BJ (cell line): ENCODE measurements at places on chromosomes 4 and X.

DNA sequence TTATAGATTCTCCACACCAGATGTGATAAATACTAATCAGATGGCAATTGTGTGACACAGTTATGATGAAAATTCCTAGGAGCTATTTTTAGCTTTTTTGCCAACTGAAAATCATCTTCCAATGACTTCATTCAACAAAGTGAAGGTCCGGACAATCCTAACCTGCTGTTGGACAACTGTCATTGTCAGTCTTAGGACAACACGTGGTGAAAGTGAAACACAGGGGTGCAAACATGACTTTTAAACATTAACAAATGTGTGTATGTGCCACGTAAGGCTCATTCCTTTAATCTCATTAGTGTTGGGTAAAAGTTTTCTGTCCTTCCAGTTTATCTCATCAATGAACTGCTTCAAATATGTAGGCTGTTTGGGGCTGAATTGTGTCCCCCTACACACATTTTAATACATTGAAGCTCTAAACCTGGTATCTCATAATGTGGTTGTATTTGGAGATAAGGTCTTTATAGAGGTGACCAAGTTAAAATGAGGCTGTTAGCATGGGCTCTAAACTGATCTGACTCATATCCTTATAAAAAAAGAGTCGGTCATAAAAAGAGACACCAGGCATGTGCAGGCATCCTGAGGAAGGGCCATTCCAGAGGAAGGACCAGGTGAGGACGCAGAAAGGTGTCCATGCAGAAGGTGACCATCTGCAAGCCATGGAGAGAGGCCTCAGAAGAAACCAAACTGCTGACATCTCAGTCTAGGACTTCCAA is 41.2 kb upstream of the SMAD1 start:
- DNase-seq = no peak

- no peak for DNase-seq
Observed at GRCh38 chrX:118688935-118689334, 38.5 kb upstream of the IL13RA1 start.

DNA sequence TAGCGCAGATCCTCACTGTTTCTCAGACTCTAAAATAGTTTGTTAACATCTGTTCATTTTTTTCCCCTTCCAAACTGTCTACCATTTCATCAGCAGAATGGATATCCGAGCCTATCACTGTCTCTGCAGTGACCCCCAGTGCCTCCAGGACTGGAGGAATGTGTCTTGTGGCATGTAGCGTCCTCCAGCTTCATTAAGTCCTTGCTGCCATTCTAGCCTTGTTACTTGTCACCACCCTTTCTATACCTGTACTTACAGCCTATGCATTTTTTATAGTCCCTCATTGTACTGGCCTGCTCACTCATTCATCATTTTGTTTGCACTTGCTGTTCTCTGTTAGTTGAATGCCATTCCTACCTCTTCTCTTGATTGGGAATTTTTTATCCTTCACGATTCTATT is 179.1 kb downstream of the BMPR1B start:
- no peak for DNase-seq

GRCh38 chr4:84338367-84338766 is 160.7 kb downstream of the NKX6-1 start:
- DNase-seq = no peak

- DNase-seq = no peak
Observed at GRCh38 chr4:155071962-155072361, 136.5 kb upstream of the NPY2R start.

DNA sequence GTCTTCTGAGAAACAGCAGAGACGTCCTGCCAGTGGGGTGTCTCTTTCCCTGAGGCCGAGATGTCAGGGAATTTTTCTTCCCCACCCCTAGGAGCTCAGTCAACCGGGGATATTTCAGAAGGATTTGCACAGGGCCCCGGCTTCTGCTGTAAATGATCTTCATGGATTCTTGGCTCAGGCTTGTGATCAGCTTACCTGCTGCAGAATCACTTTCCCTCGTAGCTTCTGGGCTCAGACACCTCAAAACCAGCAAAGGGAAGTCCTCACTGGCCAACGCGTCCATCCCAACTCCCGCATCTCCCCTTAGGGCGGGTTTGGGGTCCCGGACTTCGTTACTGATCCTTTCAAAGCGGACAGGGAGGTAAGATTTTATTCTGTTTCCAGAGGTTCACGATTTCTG is 212.7 kb downstream of the SHOX start:
- DNase-seq = no peak

DNA sequence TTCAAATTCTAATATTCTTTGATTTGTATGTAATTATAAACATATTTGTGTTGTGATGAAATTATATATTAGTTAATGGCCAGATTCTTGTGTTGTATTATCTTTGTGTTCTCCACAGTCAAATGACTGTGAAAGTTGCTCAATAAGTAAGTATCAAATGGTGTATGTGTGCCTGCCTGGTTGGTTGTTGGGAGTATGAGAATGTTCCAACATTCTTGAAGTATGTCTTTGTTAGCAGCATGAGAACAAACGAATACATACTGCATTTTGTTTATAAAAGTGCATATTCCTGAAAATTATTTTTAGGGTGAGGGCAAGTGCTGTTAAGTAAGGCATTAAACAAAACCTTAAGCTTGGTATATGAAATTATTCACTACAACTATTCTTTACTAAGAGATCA is 16.2 kb downstream of the ARHGEF38 start:
- no peak for DNase-seq

GRCh38 chrX:102745857-102746584 is 25.5 kb downstream of the GPRASP3 start:
- no peak for DNase-seq

GRCh38 chrX:79371640-79372039 is 4.5 kb upstream of the ITM2A start:
- no peak for DNase-seq

GRCh38 chrX:1853916-1854315 is 239.1 kb downstream of the ASMT start:
- DNase-seq = no peak

GRCh38 chr4:188002751-188003150 is 7.2 kb downstream of the ZFP42 start:
- DNase-seq = no peak

DNA sequence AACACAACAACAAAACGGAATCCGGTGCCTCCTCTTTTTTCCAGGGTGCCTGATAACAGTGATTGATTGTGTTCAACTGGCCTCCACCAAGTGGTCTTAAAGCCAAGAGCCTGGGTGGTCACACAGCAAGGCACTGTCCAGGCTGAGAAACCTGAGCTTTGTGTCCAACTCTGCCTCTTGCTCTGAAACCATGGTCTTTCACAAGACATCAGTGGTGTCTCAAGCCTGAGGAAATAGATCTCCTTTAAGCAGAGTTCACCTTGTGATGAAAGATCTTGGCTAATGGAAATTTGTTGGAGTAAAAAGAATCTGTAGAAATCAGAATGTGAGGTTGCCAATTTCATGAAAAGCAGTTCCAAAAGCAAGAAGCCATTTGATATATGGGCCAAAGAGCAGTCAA is 47.3 kb upstream of the ACSL1 start:
- DNase-seq = no peak

DNA sequence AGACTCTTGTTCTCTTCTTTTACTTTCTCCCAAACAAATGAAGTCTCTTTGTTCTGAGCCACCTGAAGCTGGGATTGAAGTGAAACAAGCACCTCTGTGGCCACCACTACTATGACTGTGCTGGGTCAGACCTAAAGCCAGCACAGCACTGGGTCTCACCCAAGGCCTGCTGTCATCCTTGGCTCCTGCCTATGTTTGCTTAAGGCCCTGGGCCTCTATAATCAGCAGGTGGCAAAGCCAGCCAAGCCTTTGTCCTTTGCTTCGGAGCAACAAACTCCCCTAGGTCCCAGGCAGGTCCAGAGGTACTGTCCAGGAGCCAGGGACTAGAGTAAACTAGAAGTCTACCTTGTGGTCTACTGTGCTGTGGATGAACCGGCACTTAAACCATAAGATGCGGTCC is 220.6 kb upstream of the ARSJ start:
- DNase-seq = no peak

- no peak for DNase-seq
Observed at GRCh38 chr4:186148336-186148975, 42.9 kb upstream of the CYP4V2 start.

- no peak for DNase-seq
Observed at GRCh38 chr4:794900-795725, 30.8 kb downstream of the CPLX1 start.

GRCh38 chrX:108090491-108091263 is 665 bp downstream of the PSMD10 start:
- DNase-seq = no peak

- DNase-seq = no peak
Observed at GRCh38 chr4:144970597-144970996, 127.4 kb downstream of the ANAPC10 start.

GRCh38 chr4:99863804-99864203 is 30.4 kb downstream of the LAMTOR3 start:
- DNase-seq = no peak

DNA sequence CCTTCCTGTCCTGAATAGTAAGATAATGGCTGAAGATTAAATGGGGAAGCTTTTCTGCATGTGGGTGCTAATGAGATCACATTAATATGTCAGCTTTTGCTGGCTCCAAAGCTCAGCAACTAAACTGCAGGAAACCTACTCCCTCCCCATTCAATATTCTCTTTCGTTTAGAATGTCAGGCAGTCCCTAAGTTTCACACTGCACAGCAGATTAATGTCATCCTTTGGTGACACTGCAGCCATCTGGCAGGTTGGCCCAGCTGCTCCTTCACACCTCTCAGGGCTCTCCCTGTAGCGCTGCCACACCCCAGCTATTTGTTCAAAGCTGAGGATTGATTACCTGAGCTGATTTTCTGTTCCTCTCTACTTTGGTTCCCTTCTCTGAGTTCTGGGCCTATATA is 110.5 kb downstream of the KDR start:
- no peak for DNase-seq
